Stimulated activated CD4-positive, alpha-beta T cell treated with anti-CD3 and anti-CD28 coated beads, Interleukin-12 subunit alpha, Interleukin-12 subunit beta, amount 100 ng/mL, for 4 hours (primary cell): ENCODE measurements at places on chromosomes 7 and 10.

GRCh38 chr10:116861796-116862195 lies 12.5 kb downstream of the ENO4 start:
- no peak for DNase-seq

DNA sequence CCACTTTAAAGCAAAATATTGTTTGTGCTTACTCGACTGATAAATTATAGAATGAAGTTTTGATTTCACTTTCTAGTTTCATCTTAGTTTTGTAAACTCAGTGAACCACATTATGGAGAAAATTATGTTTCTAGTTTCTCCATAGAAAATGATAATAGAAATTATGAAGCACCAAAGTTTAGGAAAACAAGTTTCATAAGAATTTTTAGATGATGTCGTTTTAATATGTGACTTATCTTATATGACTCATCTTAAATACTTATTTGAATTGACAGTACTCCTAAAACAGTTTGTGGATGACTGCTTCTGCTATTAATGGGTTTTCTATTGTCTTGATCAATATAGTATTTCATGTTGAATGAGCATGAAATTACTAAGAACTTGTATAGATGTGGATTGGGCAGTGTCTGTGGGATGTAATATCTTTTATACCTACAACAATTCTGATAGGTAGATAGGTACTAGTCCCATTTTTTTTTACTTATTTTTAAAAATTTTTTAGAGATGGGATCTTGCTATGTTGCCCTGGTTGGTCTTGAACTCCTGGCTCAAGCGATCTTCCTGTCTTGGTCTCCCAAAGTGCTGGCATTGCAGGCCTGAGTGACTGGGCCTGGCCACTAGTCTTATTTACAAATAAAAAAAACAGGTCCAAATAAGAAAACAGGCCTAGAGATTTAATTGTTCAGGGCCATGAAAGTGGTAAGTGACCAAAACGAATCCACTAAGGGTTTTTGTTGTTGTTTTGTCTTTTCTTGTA lies 3.7 kb downstream of the HBP1 start:
- DNase-seq: no peak

GRCh38 chr10:5779730-5780129 lies 33.5 kb downstream of the GDI2 start:
- DNase-seq: no peak

DNA sequence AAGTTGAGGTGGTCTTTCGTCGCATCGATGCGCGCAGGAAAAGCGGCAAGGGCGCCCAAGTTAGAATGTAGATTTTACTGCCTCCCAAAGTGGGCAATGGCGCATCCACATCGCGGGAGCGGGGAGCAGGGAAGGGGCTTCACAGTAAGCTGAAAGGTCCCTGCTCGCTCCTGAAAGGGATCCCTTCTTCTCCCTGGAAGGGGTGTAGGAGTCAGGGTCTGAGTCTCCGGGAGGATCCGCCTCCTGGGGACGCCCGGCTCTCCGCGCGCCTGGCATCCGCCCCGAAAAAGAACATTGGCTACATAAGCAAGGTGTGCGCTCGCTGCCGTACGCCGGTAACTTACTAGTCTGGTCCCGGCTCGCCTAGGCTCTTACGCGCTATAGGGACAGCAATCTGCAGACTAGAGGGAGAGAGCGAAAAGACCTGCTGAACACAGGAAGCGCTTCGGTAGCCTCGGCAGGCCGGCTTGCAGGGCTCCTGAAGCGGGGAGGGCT lies 804 bp downstream of the UNC5B start:
- DNase-seq: peak; percentile 11

- DNase-seq: no peak
These were observed 223.8 kb upstream of the CCDC6 start for GRCh38 chr10:60130130-60130579.

DNA sequence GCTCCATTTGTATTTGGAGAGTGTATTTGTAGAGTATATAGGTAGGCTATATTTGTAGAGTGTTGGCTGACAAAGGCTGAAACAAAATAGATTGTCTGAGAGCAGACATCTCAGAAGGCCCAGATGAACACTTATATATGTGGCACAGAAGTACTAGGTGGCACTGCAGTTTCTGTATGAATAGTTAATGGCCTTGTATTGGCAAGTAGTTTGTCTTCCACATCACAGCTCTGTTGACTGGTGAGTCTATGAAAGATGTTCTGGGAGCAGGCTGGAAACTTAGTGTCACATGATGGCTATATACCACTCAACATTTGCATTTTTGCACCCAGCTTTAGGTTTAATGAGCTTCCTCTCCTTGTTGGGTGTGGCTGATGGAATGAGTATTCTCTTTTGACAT lies 51.9 kb downstream of the CCNY start:
- DNase-seq: no peak

- DNase-seq: no peak
These were observed 236.6 kb downstream of the ELMO1 start for GRCh38 chr7:37212051-37212450.

DNA sequence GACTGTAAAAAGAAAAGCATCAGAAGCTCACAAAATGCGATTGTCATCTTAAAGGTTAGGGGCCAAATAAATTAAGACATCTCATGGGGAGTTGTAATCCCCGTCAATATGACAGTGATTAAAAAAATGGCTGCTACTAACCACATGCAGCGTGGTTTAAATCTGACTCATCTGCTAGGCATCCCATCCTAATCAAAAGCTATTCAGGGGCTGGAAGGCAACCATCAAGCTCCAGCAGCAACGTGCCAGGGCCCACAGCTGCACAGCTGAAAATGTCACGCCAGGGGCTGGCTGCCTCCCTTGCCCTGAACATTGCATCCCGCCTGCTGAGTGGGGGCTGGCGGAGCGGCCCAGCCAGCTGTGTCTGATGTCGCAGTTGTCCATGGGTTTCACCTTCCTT lies 66.3 kb upstream of the FRMD4A start:
- no peak for DNase-seq

DNA sequence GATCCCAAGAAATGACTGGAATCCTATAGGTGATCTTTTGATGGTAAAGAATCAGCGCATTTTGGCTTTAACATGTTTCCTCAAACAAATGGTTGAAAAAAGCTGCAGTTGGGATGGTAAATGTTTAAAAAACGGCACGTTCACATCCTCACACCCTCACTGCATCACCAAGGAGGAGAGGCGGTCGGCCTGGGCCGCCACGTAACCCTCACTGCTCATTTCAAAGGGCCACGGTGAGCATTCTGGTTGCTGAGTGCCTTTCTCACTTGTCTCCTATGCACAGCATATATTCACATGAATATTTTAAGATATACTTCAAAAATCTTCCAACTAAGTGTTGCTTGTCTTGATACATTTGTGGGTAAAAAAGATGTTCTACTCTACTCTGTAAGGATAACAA lies 233.2 kb downstream of the DNAJB6 start:
- DNase-seq: no peak

- no peak for DNase-seq
These were observed 2.0 kb downstream of the RELN start for GRCh38 chr7:103987451-103987850.

- no peak for DNase-seq
These were observed 21.8 kb downstream of the PRKCQ start for GRCh38 chr10:6558272-6558671.

DNA sequence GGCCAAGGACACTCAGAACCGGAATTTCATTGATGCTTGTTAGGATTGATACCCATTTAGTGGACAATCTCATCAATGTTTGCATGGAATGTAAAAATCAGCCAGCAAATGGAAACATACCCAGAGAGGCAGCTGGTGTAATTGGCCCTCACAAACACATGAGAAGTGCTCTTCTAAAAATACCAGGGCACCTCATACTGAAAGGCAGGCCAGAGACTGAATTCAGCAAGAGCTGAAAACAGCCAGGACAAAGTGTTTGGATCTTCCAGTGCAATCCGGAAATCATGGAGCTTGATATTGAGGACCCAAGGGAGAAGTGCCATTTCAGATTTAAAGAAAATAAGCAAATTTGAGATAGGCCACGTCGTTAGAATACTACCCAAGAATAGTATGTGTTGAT lies 498.6 kb downstream of the GALNT17 start:
- DNase-seq: no peak

- DNase-seq: no peak
These were observed 243.2 kb downstream of the CDK14 start for GRCh38 chr7:90839316-90839715.

DNA sequence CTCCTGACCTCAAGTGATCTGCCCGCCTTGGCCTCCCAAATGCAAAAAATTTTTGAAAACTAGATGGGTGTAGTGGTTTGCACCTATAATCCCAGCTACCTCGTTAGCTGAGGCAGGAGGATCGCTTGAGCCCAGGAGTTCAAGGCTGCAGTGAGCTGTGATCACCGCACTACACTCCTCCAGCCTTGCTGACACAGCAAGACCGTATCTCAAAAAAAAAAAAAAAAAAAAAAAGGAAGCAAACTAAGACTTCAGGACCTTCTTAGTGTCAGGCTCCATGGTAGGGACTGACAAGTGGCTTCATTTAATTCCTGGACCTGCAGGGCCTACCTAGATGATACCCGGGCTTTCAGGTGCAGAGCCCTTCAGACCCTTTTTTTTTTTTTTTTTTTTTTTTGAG lies 2.5 kb downstream of the POP7 start:
- no peak for DNase-seq

DNA sequence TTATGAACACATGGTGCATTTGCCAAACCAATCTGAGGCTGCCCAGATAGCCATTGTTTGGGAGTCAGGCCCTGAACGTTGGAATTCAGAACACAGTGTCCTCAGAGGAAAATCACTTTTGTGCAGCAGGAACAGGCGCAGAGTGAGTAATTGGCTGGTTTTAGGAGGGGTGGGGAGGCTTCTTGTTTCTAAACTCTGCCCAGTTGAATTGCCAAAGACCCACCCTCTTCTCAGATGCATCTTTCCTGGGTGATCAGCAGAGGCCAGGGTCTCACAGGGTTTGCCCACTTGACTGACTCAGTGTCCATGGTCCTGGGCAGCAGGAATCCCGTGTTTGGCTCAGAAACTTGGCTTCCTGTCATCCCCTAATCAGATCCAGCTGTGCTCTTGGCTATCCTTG lies 24.3 kb downstream of the PRLHR start:
- DNase-seq: no peak

DNA sequence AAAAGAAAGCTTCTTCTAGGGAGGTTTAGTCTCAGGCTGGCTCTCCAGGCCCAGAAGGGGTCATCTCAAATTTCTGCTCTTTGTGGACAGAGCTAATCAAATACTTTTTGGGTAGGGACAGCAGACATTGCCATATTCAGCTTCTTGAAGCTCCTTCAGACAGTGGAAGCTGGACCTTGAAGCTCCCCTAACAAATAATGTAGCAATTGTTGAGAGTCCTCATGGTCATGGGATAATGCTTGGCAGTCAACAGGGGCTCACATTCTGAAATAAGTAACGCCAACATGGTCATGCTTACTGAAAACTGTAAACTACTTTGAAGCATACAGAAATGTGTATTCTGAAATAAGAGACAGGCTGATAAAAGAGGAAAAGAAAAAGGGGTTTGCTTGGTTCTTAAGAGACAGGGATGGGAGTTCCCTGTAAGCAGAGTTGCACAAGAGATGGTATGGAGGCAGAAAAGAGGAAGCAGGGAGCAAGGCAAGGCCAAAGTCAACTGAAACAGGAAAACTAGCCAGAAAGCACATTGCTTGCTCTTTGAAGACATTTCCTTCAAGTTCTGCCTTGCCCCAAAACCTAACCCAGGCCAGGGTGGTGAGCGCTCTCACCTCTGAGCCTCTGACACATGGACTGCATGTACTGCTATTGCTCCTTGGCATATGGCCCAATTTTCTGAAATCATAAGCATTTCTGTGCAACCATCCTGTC lies 53.1 kb upstream of the KMT2E start:
- DNase-seq: no peak

DNA sequence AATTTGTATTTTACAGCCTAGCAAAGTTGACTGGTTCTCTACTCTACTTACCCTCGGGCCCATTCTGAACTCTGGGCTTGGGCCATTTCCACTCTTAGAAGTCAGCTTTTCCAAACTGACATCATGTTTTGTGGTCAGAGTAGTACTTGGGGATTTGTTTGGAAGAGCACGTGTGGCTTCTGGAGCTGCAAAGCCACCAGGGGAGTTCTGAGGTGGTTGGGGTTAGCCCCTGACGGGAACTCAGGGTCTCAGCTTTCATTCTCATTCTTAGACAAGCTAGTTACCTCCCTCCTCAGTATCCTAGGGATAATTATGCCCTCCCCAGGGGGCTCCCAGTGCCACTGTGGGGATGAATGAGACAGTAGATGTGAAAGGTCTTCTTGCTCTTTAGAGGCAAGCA lies 647.7 kb upstream of the GALNT17 start:
- no peak for DNase-seq

DNA sequence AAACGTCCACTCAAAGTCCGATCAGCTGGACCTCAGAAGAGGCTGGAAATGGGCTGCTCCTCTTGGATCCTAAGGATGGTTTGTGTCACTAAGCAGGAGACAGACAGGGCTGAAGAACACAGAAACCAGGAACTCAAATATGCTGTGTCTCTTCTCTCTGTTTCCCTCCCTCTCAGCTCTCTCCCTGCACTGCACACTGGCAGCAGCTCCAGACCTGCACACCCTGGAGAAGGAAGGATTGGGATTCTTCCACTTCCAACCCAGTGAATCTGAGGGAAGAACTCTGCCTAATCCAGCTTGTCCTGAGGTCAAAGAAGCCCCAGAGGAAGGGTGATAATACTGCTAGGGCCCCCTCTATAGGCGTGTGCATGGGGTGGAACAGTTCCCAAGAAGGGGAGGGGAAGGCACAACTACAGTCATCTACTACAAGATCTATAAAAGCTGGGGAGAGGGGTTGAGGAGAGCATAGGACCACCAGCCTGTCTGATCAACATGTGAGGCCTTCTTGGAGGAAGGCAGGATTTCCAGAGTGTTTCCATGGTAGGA lies 22.7 kb upstream of the ZCCHC24 start:
- DNase-seq: no peak

DNA sequence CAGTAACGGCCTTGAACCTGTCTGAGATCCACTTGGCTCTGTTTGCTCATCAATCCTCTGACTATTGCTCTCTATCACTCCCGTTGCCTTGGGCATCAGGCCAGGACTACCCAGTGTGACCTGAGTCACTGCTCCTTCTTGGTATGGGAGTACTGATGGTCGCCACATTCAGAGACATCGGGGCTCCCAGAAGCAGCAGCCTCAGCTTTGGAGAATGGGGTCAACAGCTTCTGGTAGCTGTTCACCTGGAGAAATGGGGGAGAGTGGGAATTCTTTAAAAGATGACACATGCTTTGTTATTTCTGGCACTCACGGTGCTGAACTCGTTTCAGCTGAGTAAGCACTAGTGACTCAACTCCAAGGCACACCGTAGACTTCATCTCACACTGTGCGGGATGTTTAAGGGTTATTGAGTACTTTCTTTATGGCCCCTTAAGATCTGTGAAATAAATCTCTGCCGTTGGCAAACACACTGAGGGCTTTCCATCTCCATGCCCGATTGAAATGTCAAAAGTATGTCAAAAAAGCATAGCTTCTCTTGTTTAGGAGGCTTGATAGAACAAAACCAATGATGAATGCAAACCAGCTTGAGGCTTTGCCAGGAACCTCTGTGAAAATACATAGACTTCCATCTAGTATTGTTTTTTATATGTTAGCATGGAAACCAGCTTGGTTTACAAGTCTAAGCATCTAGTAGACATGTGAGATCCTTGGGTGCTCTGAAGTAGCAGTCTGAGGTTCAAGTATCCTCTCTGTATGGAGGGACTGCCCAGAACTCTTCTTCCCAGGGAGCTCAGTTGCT lies 333.1 kb downstream of the CXCL12 start:
- DNase-seq: no peak
